T-cell (primary cell): ENCODE measurements at places on chromosomes 7 and 10.

DNA sequence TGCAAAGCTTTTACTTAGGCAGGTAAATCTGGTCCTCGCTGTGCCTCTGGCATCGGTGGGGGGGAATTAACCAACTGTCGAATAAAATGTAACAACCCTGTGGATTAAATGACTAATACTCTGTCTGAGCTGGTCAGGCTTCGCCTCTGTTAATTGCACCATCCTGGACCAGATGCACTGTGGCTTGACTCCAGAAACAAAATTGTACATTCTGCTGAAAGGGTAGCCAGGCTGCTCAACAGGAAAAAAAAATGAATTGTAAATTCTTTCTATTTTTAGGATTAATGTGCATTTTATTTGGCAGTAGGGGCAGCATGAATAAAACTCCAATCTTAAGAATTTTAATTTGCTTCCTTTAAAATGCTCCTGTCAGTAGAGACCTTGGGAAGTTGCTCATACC lies 389.4 kb downstream of the SORCS1 start:
- DNase-seq: no peak

- no peak for DNase-seq
Observed at GRCh38 chr10:23096802-23097549, 1.6 kb downstream of the MSRB2 start.

GRCh38 chr7:139304517-139304916 lies 36.6 kb upstream of the FMC1 start:
- no peak for DNase-seq

GRCh38 chr7:74480861-74481417 lies 27.2 kb downstream of the GTF2IRD1 start:
- DNase-seq: no peak

DNA sequence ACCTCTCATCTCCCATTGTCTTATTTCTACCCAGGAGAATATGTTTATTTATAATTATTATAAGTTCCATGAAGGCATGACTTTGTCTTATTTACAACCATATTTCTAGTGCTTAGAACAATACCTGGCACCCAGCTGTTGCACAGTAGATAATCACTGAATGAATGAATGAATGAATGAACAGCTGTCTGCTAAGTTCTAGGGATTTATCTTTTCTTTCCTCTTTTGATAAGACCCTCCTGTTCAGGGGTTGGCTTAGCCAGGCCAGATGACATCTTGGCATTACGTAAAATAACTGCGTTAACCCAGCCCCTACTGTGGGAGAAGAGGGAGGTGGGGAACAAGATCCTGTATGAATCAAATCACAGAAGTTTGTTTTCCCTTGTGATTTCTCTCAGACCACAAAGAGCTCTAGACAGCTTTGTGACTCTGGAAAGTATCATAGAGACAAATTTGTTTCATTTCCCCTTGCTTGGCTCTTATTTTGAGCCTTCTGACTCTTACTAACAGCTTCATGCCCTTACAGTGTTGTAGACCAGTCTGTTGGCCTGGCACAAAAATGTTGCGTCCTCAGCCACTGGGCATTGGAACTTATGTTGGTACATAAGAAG lies 8.4 kb downstream of the ZNF862 start:
- no peak for DNase-seq
